ENCODE measurements at places on chromosomes 4 and X.

DNA sequence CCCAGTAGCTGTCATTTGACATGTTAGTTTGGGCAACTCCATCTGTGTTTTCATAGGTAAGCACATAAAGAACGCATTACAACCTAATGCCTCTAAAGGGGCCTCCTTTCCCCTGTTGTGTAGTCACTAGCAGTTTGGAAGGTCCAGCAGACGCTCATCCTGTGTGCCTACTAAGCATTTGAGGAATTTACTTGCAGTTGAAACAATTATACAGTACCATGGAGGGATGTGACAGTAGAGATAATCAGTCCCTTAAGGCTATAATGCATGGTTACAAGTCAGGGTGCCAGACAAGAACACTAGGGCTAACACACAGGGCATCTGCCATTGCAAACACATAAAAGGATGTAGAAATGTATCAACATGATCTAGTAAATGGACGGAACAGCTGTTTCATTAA lies 138.3 kb downstream of the PCDH10 start:
- no peak for DNase-seq

GRCh38 chrX:84187533-84188319 lies at the start of gene RPS6KA6:
TSS of gene RPS6KA6 (minus strand) at chrX:84188199. CDS start at chrX:84187899, 300 bp downstream.
- no peak for DNase-seq

- no peak for DNase-seq
Observed at GRCh38 chr4:94976371-94977011, 218.7 kb downstream of the BMPR1B start.

GRCh38 chrX:151151665-151152267 lies 24.6 kb upstream of the GPR50 start:
- peak; percentile 30 for DNase-seq

DNA sequence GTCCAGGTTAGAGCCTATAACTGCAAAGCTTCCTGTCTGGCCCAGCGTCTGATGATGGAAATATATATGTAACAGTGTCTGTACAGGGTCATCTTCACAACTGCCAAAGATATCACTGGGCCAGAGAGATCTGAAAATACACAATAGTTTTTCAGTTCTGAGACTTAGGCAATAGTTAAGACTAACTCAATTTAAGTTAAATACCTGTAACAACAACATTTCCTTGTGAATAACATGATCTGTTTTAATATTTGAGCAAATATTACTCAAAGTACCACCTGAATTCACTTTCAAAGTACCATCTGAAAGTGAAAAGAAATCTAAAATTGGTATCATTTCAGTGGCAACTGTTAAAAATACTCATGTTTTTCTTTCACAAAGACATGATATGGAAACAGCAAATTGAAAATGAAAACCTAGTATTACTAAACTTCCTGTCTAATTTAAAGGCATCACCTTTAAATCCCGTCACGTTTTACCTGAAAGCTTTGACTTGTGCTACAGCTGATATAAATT lies 9.6 kb downstream of the ZAR1 start:
- no peak for DNase-seq

- DNase-seq = no peak
Observed at GRCh38 chr4:3221184-3221494, 27.8 kb upstream of the MSANTD1 start.

- no peak for DNase-seq
Observed at GRCh38 chr4:113725963-113726362, 35.6 kb downstream of the CAMK2D start.

- DNase-seq = no peak
Observed at GRCh38 chrX:48471504-48471903, 1.4 kb upstream of the SLC38A5 start.

- DNase-seq = no peak
Observed at GRCh38 chr4:129278868-129279267, 182.9 kb downstream of the C4orf33 start.

GRCh38 chrX:9656871-9657270 lies 108.8 kb downstream of the GPR143 start:
- no peak for DNase-seq

DNA sequence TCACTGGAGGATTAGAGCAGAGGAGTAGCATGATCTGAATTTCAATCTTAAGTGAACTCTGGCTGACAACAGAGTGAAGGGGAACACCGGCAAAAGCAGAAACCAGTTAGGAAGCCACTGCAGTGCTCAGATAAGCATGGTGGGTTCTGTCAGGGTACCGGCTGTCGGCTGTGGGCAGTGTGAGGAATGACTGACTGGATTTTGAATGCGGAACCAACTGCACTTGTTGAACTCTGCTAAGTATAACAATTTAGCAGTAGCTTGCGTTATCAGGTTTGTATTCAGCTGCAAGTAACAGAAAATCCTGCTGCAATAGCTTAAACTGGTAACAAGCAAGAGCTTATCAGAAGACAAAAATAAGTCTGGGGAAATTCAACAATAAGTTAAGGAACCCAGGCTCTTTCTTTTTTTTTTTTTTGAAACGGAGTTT lies 5.2 kb downstream of the HTT start:
- no peak for DNase-seq

- no peak for DNase-seq
Observed at GRCh38 chr4:7422898-7423180, 11.9 kb downstream of the PSAPL1 start.

Data from skin of body (tissue), 3 donors.